Right renal cortex interstitium (tissue), 3 donors: ENCODE measurements at places on chromosomes 16 and 17.

GRCh38 chr16:66247516-66248481 lies 118.7 kb upstream of the CDH5 start:
- DNase-seq = no peak

- peak; percentile 65 for DNase-seq
Observed at GRCh38 chr17:4833941-4834680, 971 bp downstream of the MINK1 start.

DNA sequence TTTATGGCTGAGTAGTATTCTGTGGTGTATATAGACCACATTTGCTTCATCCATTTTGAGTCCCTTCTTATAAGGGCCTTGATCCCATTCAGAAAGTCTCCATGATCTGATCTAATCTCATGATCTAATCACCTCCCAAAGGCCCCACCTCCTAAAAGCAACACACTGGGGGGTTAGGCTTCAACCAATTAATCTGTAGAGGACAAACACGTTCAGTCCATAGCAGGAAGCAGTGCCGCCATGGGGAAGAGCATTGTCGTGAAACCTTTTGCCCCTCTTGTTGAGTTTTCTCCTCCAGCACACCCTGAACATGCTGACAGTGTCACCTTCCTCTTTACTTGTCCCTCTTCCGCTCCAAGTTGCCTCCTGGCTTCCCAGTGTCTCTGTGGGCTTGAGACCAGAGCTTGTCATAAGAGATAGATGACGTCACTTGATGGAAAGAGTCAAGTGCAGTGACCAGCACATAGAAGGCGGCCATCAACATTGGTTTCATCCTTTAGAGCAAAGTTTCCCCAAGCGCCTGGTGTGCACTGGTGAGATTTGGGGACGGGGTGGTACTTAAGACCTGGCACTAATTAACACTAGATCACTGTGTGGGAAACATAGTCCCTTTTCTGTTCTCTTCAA lies 74.1 kb downstream of the PRKCB start:
- no peak for DNase-seq

DNA sequence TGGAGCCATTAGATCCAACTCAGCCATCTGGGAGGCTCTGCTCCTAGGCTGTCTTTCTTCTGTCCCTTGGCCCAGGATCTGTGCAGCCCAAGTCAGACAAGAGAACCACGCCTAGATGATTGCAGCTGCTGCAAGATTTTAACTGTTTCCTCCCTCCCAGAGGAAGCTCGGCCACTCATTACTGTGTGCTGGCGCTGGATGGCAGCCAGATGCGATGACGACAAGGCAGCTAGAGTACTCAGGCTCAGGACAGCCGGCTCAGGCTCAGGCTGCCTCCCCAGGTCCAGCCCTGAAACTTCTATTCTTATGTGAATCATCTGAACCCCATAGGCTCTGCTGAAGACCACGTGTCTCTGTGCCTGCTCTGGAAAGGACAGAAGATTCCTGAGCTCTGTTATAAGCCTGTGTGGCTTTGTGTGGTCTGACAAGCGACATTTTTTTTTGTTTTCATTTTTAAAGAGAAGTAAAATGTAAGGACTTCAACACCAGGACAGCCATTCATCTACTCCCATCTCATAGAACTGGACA lies 32.1 kb upstream of the FBXW10B start:
- peak; percentile 76 for DNase-seq

DNA sequence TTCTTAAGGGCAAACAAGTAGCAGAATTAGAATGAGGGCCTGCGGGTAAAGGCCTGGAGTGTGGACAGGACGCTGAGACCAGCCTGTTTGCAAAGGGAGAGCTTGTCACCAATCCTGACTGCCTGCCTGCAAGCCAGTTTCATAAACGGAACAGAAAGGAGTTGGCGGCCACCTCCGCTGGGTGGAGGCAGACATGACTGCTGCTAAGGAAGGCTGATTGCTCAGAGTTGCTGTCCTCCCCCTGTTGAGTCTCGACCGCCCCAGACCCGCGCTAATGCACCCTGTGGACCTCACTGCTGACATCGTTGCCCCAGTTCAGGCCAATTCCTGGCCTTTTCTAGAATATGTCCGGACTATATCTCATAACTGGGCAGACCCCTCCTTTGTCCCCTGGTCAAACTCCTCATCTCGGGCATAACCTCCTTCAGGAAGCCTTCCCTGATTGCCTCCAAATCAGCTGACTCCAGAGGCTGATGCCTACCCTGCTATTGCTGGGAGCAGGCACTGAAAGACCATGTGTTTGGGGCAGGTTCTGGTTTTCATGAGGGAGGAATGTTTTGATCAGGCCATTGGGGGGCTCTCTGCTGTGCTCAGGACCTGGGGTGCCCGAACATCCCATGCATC lies 153.0 kb upstream of the CIBAR2 start:
- DNase-seq = no peak

DNA sequence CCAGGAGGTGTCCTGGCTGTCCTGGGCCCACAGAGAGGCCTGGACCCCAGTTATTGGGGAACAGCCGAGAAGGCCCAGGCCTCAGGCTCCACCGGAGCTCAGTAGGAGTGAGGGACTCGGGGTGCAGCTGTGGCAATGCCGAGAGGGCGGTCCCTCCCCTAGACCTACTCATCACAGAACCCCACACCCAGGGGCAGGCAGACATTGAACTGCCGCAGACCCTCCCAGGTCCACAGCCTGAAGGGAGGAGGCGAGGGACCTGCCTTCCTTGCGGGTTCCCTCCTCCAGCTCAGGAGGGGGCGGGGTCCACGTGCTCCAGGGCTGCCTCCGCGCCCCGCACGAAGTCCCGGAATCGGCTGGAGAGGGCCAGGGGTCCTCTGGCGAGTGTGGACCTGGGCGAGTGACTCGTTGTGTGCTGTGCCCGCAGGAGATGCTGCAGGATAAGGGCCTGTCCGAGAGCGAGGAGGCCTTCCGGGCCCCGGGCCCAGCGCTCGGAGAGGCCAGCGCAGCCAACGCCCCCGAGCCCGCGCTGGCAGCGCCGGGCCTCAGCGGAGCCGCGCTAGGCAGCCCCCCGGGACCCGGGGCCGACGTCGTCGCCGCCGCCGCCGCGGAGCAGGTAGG lies 3.9 kb downstream of the TBX4 start:
- DNase-seq = no peak
